ENCODE measurements at places on chromosomes 16 and 17.

DNA sequence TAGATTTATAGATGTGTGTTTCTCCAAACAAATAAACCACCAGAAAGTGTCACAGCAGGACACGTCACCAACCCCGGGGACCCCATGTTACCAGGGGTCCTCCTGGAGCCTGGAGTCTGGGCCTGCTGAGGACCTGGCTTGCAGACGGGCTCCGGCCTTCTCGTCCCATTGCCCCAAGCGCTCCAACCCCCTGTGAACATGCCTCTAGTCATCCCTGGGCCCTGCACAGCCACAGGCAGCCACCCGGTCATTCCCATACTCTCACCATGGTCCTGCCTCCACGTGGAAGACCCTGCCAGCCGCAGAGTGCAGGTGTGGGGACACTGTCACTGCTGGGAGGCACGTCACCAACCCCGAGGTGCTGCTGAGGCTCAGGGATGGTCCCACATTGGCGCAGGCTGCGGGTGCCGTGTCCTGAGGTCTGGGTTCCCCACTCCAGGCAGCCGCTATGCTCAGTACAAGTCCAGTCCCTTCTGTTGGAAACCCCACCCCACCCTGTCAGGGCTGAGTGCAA, 4.5 kb downstream of the SECTM1 start:
- H3K4me3 ChIP-seq = no peak overlapping the region
- H3K36me3 ChIP-seq = peaks cover 6% of the 10 kb centered on the region
- H3K27me3 ChIP-seq = no peaks in the 10 kb centered on the region
- DNase-seq = no peak
- H3K27ac ChIP-seq = no peak overlapping the region
- peaks cover 25% of the 10 kb centered on the region for H3K4me1 ChIP-seq

DNA sequence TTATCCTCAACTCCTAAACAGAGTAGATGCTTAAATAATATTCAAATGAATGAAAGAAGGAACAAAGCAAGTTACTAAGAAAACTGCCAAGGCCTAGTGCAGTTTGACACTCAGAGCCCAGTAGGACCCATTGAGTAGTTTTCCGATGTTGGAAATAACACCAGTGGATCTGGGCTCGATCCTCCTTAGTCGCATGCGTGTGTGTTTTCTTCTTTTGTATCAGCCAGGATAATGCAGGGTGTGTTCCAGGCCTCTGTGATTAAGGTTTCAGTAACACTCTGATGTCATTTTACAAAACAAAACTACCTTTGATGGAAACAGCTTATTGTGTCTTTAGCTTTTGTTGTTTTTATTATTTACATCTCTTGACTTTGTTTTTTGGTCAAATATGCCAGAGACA, 24.5 kb downstream of the KSR1 start:
- peak overlapping the region; percentile 73 for H3K27ac ChIP-seq
- H3K27me3 ChIP-seq = no peaks in the 10 kb centered on the region
- no peak overlapping the region for H3K4me3 ChIP-seq
- peaks cover 66% of the 10 kb centered on the region for H3K4me1 ChIP-seq
- H3K36me3 ChIP-seq = peaks cover under 1% of the 10 kb centered on the region

DNA sequence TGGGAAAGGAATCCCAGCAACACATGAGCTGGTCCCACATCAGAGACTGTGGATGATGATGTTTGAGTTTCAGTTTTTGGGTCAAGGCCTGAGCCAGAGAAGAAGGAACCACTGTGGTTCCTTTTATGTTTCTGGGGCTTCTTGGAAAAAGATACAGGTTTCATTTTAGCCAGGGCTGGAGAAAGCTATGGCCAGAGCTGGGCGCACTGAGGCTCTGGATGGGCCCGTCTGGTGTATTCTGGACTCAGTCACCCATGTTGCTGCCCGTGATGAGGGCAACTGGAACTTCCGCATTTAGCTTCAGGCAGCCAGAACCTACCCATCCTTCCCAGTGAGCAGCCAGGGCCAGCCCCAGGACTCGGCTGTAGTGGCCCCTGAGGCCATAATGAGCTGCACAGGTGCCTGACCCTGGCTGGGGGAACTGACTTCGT, 15.0 kb upstream of the PITPNA start:
- H3K36me3 ChIP-seq = no peaks in the 10 kb centered on the region
- H3K4me1 ChIP-seq = no peaks in the 10 kb centered on the region
- H3K27ac ChIP-seq = no peak overlapping the region
- DNase-seq = no peak
- no peak overlapping the region for H3K4me3 ChIP-seq

DNA sequence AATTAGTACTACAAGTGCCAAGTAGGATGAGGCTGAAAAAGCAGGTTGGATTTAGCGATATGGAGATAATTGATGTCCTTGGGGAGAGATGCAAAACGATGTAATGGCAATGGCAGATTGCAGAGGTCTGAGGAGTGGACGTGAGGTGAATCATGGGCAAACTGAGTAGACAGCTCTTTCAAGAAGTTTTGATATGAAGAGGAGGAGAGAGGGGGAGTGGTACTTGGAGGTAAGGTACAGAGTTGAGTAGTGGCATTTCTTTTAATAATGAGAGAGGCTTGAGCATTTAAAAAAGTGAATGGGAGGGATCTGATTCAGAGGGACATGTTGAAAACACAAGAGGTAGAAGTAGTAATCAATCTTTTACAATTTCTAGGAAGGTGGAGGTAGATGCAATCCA, 17.7 kb upstream of the VPS4A start:
- H3K4me3 ChIP-seq = no peak overlapping the region
- no peak for DNase-seq
- H3K27me3 ChIP-seq = no peaks in the 10 kb centered on the region
- peaks cover 4% of the 10 kb centered on the region for H3K36me3 ChIP-seq
- no peak overlapping the region for H3K27ac ChIP-seq

DNA sequence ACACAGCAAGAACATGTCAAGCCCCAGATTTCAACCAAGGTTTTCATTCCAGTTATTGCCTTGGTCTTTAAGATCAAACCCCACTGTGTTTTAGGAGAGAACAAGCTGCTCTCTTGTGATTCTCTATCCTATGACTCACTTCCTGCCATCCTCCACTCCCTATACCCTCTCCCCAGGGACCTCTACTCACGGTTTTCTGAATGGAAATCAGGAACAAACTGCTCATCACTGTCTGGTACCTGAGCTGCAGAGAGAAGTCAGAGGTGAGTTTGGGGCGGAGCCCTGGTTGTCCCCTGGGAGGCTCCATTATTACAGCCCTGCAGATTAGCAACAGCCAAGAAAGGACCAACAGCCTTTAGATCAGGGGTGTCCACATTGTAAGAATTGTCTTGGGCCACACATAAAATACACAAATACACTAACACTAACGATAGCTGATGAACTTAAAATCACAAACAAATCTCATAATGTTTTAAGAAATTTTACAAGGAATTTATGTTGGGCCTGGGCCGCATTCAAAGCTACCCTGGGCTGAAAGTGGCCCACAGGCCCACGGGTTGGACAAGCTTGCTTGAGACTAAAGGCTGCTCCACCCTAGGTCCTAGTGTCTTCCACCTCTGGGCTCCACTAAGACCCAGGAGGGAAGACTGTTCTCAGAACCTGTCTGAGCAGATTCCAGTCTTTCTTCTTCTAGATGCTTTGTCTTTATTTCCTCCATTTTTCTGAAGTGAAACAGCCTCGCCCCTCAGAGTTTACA, 9.7 kb downstream of the ETV4 start:
- DNase-seq = no peak
- H3K4me3 ChIP-seq = no peak overlapping the region
- H3K27ac ChIP-seq = no peak overlapping the region
- no peaks in the 10 kb centered on the region for H3K27me3 ChIP-seq
- H3K4me1 ChIP-seq = peaks cover 7% of the 10 kb centered on the region

- H3K4me1 ChIP-seq = peaks cover 10% of the 10 kb centered on the region
- no peak overlapping the region for H3K27ac ChIP-seq
- DNase-seq = peak; percentile 64
Measured at GRCh38 chr17:3004150-3004801, 59.1 kb downstream of the OR1D5 start.

DNA sequence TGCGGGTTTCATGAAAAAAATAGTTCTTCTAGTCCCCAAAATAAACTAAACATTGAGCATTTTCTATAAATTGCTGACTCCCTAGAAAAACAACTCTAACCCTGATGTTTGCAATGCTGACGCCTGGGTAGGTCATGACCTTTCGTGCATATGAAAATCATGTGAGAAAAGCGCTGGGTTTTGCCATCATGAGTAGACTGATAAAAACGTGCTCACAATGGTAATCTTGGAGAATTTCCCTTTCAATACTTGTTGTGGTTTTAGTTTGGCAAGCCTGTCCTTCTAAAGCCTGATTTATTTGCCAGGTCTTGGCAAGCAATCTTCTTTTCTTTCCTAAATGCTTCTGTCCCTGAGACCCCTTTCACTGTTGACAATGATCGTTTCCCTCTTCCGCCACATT, 4.0 kb upstream of the CLEC10A start:
- H3K4me3 ChIP-seq = no peak overlapping the region
- peaks cover 6% of the 10 kb centered on the region for H3K27me3 ChIP-seq
- DNase-seq = no peak
- H3K36me3 ChIP-seq = no peaks in the 10 kb centered on the region
- H3K27ac ChIP-seq = no peak overlapping the region

Measured in activated CD4-positive, alpha-beta memory T cell treated with anti-CD3 and anti-CD28 coated beads for 36 hours (primary cell).